Muscle of leg (tissue), 16 donors: ENCODE measurements at places on chromosomes 16 and 17. TPM values are rescaled to one million over a fixed set of nuclear protein-coding genes. Genes with fewer than 3 reads are reported as not detected.
A peak's percentile ranks its signal among the peaks of the same experiment; 100 is the strongest.

GRCh38 chr17:57370037-57370581 lies 113.8 kb downstream of the MSI2 start:
- H3K27me3 ChIP-seq = no peaks in the 10 kb centered on the region
- H3K4me1 ChIP-seq = peaks cover 11% of the 10 kb centered on the region
- no peak overlapping the region for H3K4me3 ChIP-seq
- DNase-seq = no peak

DNA sequence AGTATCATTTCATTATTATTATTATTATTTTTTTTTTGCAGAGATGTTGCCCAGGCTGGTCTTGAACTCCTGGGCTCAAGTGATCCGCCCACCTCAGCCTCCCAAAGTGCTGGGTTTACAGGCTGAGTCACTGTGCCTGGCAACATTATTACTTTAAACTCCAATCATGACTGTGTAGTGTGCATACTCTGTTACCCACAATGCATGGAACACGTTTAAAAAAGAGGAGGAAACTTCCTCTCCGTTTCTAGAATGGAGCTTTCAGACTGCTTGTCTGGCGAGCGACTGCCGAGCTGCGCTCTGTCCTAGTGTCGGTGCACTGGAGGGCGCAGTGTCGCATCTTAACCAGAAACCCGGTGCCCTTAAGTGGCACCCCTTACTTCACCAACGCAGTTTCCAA lies 22.1 kb upstream of the FASN start:
- no peak overlapping the region for H3K4me3 ChIP-seq
- H3K4me1 ChIP-seq = no peaks in the 10 kb centered on the region
- H3K27me3 ChIP-seq = no peaks in the 10 kb centered on the region
- peaks cover 11% of the 10 kb centered on the region for H3K36me3 ChIP-seq
- DNase-seq = no peak

- peak overlapping the region; percentile 10 for H3K27ac ChIP-seq
- peaks cover 18% of the 10 kb centered on the region for H3K36me3 ChIP-seq
- DNase-seq = no peak
- peaks cover 55% of the 10 kb centered on the region for H3K4me1 ChIP-seq
- H3K27me3 ChIP-seq = no peaks in the 10 kb centered on the region
Measured at GRCh38 chr16:27724482-27725235, 174.7 kb downstream of the KATNIP start.

GRCh38 chr16:8739151-8739550 lies 58.3 kb downstream of the TMEM186 start:
- H3K4me1 ChIP-seq = peaks cover 4% of the 10 kb centered on the region
- peaks cover 11% of the 10 kb centered on the region for H3K36me3 ChIP-seq
- no peaks in the 10 kb centered on the region for H3K27me3 ChIP-seq
- H3K27ac ChIP-seq = no peak overlapping the region

- no peaks in the 10 kb centered on the region for H3K36me3 ChIP-seq
- H3K27ac ChIP-seq = no peak overlapping the region
- DNase-seq = peak; percentile 77
Measured at GRCh38 chr17:58120195-58120822, 27.9 kb upstream of the OR4D1 start.

DNA sequence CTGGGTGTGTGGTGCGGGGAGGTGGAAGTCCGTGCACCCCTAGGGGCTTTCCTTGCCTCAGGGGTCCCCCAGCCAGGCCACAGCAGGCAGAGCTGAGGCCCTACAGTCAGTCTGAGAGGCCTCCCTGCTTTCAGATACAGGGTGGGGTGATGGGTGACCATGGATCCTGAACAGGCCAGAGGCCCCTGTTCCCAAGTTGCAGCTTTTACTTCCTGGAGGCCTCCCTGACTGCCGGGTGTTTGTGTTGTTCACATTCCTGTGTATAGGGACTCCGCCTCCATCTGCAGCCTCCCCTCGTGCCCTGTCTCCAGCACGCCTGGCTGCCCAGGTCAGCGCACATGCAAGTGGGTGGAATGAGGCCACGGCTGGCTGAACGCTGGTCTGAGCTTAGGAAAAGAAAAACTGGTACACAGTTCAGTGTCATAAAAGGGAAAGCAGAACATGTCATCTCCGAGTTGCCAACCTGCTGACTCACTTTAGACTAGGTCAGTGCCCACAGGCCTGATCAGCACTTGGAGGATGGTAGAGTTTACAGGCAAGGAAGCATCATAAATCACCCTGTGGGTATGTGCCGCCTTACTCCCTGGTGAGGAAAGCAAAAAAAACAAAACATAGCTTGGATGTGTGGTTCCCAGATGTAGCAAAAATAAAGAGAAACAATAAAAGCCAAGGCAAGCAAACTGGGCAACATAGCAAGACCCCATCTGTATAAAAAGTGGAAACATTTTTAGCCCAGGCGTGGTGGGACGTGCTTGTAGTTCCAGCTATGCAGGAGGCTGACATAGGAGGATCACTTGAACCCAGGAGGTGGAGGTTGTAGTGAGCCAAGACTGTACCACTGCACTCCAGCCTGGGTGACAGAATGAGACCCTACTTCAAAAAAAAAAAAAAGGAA lies 6.2 kb upstream of the SLC7A6 start:
- DNase-seq = no peak
- H3K27me3 ChIP-seq = no peaks in the 10 kb centered on the region
- no peak overlapping the region for H3K4me3 ChIP-seq
- H3K27ac ChIP-seq = peak overlapping the region; percentile 76
- peaks cover 54% of the 10 kb centered on the region for H3K36me3 ChIP-seq

DNA sequence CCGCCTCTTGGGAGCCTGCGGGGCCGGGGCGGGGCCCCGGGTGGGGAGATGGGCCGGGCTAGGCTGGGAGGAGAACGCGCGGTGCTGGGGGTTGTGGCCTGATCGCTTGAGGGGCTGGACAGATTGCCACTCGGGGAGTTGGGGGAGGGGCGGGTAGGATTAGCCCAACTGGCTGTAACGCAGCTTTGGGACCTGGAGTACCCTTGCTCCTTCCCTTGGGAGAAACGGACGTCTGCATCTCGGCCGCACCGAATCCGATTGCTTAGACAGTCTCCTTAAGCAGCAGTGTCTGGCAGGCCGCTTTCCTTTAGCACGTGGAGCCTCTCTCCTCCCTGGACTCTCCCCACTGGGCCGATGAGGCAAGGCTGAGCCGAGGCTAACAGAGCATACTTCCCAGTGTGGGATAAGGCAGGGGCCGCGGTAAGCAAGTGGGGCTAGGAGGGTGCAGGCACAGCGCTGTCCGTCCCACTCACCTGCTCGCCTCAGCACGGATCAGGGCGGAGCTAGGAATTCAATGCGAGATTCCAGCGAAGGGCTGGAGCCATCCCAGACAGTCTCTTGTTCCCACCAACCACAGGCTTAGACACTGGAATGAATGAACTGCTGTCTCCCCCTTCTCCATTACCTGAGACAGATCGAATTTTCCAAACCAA lies 540 bp upstream of the ACLY start:
- no peaks in the 10 kb centered on the region for H3K27me3 ChIP-seq
- peak overlapping the region; percentile 97 for H3K4me3 ChIP-seq
- H3K4me1 ChIP-seq = peaks cover 43% of the 10 kb centered on the region
- no peak for DNase-seq
- peak overlapping the region; percentile 85 for H3K27ac ChIP-seq
- H3K36me3 ChIP-seq = peaks cover 9% of the 10 kb centered on the region

The DOC2B gene
- total RNA-seq = 2.4 TPM

The CLEC16A gene
- 13.7 TPM for total RNA-seq

The RAMP2 gene
- total RNA-seq = 35.9 TPM

The ZSCAN10 gene
- 0.13 TPM for total RNA-seq

The RTN4RL1 gene
- total RNA-seq = 1.8 TPM

The RNF112 gene
- 4.1 TPM for total RNA-seq

The CSH1 gene
- 21.9 TPM for total RNA-seq

The EPN3 gene
- total RNA-seq = 0.18 TPM
